ENCODE measurements at places on chromosomes 3 and 15.
A peak's percentile ranks its signal among the peaks of the same experiment; 100 is the strongest.

DNA sequence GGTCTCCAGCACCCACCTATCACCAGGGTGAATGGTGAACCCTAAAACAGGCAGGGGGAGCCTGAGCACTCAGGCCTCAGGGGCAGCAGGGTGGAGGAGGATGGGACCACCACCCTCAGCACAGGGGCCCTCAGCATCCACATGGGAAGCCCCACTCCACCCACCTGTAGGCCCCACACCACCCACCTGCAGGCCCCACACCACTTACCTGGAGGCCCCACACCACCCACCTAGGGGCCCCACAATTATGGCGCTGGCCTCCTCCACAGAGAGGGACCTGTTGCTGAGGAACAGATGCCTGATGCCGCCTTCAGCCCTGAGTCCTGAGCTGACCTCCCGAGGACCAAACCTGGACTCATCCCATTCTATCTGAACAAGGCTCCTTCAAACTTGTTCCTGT, 46.7 kb downstream of the HMCES start:
- no peak for DNase-seq

DNA sequence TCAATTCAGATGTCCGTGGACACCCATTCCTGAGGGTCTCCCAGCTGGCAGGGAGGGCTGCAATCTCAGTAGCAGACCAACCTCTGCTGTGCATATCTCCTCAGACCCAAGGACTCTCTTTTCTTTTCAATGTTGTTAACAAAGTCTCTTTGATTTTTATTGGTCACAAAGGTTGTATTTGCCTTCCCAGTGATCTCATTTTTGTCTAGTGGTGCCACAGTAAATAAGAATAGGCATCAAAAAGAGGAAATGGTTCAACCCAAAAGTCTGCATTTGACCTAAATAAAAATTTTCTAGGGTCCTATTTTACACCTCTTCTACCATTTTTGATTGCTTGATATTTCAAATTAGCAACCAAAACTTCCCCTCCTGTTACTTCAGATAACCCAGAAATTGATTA, 225.9 kb downstream of the CDIN1 start:
- DNase-seq: no peak

DNA sequence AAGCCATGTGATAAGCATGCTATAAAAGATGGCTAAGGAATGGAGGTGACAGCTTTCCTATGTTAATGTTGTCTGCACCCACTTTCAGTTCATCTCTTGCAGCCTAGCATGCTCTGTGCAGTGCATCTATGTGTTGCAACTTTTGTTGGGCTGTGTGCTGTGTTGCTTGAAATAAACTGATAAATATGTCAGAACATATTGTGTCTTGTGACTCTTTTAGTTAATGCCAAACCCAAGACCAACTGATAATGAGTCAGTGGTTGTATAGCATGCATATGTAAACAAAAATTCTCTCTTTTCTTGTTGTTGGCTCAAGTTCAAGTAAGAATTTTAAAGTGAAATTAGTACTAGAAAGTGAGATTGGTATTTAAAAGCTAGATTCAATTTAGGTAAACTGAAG, 37.0 kb upstream of the SCN10A start:
- no peak for DNase-seq

- peak; percentile 61 for DNase-seq
Observed at GRCh38 chr3:149717391-149718056, 34.8 kb downstream of the COMMD2 start.

GRCh38 chr15:84006421-84006820, 229.2 kb upstream of the GOLGA6L4 start:
- DNase-seq: no peak

- peak; percentile 92 for DNase-seq
Observed at GRCh38 chr3:57227204-57227929, at the start of gene APPL1. Gene APPL1 (plus strand): TSS chr3:57227729. CDS start chr3:57227884, 155 bp downstream.

GRCh38 chr3:80215191-80215590, 447.4 kb upstream of the ROBO1 start:
- no peak for DNase-seq

GRCh38 chr3:185739264-185739701, 85.6 kb downstream of the IGF2BP2 start:
- DNase-seq: no peak

DNA sequence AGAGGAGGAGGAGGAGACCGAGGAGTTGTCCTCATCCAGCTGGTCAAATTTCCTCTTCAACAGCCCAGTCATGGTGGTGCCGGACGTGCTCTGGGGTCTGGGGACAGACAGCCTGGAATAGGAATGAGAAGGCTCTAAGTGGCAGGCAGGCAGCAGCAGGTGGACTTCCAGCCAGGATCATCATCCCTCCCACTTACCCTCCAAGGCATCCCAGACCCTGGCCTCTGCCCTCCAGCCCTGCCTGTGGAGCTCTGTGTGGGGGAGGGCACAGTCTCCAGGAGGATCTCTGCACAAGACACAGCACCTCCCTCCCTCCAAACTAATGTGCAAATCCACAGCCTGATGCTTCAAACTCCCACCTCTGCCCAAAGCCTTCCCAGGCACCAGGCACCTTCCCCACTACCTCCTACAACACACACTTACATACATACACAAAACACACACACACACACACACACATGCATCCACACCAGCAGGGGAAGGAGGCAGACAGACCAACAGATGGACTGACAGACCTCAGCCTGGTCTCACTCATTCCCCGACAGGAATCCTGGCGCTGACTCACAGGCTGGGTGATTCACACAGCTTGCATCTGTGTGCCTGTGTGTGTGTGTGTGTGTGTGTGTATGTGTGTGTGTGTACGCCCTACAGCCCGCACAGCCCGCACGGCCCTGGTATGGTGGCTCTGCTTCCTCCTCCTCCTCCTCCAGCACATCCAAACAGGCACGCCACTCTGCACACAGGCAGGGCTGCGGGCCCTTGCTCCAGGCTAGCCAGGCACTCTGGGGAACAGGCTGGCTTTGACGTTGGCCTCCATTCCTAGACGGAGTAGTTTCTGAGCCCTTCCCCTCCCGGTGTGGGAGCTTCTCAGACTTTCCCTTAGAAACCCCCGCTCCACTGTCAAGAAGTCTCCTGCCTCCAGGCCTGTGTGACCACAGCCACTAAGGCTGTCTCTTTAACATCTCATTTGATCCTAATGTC, 6.5 kb downstream of the CSRNP1 start:
- peak; percentile 87 for DNase-seq

- DNase-seq: no peak
Observed at GRCh38 chr3:164024786-164025185, 1053.5 kb downstream of the SI start.

GRCh38 chr15:37792351-37792750, 142.1 kb upstream of the TMCO5A start:
- DNase-seq: no peak
